Dorsolateral prefrontal cortex (tissue), 122 donors: ENCODE measurements at places on chromosomes 2 and 18.

- DNase-seq, result no peak
Observed at GRCh38 chr2:122739732-122740593, 984.5 kb downstream of the TSN start.

- DNase-seq, result no peak
Observed at GRCh38 chr2:152127628-152128027, 28.8 kb upstream of the CACNB4 start.

DNA sequence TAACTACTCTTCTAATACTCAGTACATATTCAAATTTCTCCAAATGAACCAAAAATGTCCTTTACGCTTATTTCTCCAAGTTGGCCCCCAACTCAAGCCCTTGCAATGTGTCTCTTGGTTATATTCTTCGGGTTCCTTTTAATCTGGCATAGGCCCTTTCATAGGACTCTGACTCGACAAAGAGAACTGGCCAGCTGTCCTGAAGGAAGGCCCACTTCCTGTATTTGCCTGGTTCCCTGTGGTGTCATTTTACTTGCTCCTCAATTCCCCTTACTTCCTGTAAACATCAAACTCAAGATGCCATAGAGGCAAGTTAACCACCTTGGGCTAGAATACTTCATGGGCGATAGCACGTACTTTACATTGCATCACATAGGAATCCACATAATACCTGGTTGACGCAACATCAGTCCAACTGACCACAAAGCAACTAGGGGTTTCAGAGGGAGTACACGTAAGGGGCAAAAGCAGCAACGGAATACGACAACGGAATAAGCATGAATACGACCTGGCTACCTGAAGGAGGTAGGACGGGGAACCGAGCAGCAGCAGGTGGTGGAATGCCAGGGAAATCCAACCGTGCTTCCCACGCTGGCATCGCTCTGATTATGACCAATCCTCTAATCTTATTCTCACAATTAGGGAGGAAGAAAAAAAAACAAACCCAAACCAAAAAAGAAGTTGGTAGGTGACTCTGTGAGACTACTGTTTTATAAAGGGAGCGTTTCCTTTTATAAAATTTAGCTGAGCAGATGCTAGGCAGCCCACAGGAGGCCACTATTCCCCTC is 823 bp upstream of the GORASP2 start:
- no peak for DNase-seq

GRCh38 chr2:138321458-138321857 is 180.1 kb upstream of the SPOPL start:
- DNase-seq, result no peak

DNA sequence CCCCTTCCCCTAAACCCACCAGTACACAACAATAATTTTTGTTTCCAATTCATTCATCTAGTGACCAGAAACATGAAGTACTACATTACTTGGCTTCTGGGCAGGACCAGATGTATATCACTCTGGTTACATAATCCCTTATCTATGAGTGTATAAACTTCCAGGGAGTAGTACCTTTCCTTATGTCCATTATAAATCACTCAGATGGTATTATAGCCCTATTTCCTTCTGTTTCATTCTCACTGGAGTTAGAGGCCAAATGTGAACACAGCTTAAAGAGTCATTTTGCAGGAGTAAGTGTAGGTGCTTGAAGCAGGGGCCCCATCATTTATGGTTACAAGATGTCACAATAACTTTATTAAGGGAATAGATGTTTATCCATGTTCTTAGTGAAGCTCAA is 894.4 kb upstream of the NXPH2 start:
- no peak for DNase-seq

DNA sequence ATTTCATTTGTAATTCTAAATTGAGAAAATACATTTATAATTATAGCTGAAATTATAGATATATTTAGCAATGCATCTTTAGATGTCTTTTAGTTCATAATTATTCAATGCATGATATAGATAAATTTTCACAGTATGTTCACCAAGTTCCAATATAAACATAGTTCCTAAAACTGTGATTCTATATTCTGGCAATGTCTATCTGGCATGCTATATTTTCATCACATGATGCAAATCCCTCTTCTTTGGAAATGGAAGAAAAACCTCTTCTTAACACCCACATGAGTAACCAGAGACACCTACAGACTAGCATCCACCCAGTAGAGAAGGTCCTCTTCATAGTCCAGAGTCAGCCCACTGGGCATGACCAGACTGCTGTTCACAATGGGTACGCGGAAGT is 135.8 kb downstream of the DHRS9 start:
- no peak for DNase-seq

DNA sequence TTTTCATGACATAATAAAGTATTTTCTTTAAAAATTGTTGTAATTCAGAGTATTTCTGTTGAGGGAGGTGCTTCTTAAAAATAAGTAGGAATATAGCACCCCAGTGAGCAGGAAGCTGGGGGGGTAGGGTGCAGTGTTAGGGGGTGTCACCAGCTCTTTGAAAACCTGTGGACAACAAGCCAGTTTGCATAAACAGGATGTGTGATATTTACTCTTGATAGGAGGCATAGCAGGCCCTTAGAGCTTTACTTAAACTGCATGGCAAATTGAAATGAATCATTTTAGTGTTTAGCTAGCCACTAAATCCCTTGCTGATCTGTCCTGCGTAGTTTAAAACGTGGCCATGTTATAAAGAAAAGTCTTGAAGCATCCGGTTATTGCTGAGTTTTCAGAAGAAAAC is 8.4 kb downstream of the TGIF1 start:
- DNase-seq, result no peak

DNA sequence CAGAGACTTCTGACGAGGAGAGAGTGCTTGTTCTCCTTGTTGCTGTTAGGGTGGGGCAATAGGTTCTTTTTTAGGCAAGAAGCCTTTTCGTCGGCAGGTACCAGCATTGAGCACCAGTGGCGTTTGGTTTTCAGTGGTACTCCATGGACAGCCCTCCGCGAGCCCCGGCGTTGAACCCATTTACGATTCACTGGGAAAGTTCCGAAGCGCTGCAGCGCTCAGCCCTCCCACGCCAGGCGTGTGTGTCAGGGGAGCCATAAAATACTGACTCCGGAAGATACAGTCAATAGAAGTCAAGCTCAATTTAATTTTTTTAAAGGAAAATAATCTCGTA is 494 bp upstream of the ROCK1 start:
- no peak for DNase-seq
